ENCODE measurements at places on chromosomes 2 and 18. TPM values are rescaled to one million over a fixed set of nuclear protein-coding genes. Genes with fewer than 3 reads are reported as not detected.
A peak's percentile ranks its signal among the peaks of the same experiment; 100 is the strongest.

Gene SERPINB4
- total RNA-seq: not detected

Gene CTIF
- 105 TPM for total RNA-seq

Gene CYP1B1
- total RNA-seq: 7.5 TPM

Gene ANKRD30BL
- total RNA-seq: not detected

Gene GKN2
- 221 TPM for total RNA-seq

Gene ALPI
- 1.4 TPM for total RNA-seq

Gene LYPD1
- total RNA-seq: not detected

Gene COL4A4
- total RNA-seq: not detected

Gene TTN
- total RNA-seq: 1.8 TPM

Gene VAMP8
- total RNA-seq: not detected

Gene SPAG16
- 117 TPM for total RNA-seq

Gene GBX2
- 0.55 TPM for total RNA-seq

Gene CNDP1
- not detected for total RNA-seq

Gene CFAP53
- not detected for total RNA-seq

Gene KATNAL2
- 0.43 TPM for total RNA-seq

Gene HOXD9
- not detected for total RNA-seq

DNA sequence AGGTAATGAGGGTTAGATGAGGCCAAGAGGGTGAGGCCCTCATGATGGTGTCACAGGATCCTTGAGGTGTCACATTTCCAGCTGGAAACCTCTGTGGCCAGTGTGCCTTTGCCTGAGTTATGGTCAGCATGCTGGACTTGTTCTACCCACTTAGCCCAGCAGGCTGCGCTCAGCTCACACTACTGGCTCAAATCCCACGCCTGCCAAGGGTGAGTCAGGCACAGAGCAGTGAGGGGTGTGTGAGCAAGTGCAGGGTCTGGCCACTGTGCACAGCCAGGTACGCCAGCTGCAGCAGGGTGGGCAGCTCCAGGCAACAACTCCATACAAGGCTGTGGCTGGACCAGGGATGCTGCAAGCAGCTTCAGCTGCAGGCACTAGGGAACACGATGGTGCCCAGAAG is 616.6 kb upstream of the FSHR start:
- peak; percentile 62 for DNase-seq

DNA sequence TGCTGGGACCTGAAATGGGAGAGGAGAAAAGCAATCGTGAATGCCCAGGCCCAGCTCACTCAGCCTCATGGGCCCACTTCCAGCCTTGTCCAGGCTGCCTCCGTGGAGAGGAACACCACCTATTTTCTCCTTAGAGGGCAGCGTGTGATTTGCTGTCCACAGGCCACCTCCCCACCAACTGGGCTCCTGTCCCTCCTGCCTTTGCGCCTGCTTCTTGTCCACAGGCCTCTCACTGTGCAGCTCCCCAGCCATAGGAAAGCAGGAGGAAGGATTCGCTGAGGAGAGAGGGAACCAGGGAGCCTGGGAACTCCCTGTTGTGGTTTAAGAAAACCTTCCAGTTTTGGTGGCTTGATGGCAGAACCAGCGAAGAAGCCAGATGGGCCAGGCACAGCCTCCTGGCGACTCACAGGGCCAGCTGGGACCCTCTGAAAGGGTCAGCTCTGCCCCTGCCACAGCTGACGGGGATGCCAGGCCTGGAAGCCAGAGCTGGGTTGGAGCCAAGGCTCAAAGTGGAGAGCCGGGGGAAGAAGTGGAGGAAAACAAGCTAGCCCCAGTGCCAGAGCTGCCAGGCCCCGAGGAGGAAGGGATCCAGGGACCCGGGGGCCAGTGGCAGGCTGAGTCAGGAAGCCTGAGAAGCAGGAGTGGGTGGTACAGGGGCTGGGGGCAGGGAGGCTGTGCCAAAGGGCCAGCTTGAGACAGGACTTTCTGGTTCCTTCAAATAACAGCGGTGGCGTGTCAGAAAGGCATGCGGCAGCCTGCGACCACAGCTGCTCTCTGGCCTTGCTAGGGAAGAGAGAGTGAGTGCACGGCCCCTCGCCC is 9.9 kb downstream of the TMBIM1 start:
- peak; percentile 88 for DNase-seq

DNA sequence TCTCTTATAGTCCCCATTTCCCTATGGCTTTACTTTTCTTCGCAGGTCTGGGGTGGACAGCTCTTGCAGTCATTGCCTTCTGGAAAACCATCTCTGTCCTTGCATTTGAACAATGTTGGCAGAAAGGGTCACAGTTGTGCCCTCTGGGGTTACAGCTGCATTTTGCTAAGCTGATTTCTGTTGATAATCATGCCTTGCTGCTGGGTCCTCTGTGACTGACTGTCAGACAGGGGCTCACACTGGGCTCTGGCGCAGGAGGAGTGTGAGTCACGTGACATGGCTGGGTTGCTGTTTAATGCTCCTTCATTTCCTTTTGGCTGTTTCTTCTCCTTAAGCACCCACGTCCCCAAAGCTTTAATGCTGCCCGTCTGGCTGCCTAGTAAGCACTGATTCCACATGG is 196.6 kb upstream of the LHCGR start:
- no peak for DNase-seq

GRCh38 chr2:128573116-128573515 is 254.4 kb upstream of the HS6ST1 start:
- DNase-seq: no peak

GRCh38 chr2:156657809-156658208 is 221.6 kb downstream of the GPD2 start:
- no peak for DNase-seq

DNA sequence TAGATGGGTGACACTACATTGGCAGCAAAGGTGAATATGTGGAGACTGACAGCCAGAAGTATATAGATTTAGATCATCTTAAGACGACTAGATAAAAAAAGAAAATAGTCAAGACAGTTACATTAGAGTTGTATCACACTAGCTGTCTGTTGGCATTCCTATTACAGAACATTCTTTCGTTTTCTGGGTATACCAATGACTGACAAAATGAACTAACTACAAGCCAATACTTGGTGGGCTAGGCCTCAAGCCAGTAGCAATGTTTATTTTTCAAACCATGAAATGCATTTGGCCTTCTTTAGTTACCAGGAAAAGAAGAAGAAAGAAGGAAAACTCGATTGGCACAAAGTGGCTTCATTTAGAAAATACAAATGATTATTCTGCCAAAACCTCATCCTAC is 944.9 kb upstream of the ZEB2 start:
- no peak for DNase-seq

- DNase-seq: peak; percentile 29
Observed at GRCh38 chr2:73418343-73418742, 32.7 kb downstream of the ALMS1 start.

DNA sequence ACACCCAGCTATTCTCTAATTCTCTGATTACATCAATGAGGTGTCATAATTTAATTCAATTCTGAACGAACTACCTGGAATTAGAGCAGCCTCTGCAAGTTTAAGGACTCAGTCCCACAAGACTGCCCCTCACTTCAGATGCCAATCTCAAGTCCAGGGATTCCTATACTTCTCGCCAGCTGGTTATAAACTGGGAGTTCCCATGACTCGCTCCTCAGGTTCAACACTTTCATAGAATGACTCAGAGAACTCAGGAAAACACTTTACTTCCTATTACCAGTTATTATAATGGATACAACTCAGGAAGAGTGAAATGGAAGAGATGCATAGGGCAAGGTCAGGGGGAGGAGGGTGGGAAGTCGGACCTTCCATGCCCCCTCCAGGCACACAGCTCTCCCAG is 112.3 kb upstream of the ATP5MC3 start:
- DNase-seq: no peak

DNA sequence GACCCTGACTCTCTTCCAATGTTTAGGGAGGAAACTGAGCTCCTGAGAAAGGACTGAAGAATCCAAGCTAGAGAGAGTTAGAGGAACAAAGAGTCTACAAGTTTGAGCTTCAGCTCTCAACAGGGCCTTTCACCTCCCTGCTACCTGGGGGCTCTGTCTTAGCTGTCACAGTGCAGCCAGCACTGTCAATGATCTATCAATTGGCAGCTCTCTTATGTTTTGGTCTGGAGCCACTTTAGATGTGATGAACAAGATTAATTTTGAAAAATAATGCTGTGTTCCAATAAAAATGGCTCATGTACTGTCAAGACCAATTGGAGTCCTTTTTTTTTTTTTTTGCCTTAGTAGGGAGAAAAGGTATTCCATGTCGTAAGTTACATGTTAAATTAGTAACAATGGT is 215.8 kb upstream of the TRIB2 start:
- DNase-seq: no peak

- peak; percentile 61 for DNase-seq
Observed at GRCh38 chr2:235025800-235026536, 74.2 kb downstream of the SH3BP4 start.

DNA sequence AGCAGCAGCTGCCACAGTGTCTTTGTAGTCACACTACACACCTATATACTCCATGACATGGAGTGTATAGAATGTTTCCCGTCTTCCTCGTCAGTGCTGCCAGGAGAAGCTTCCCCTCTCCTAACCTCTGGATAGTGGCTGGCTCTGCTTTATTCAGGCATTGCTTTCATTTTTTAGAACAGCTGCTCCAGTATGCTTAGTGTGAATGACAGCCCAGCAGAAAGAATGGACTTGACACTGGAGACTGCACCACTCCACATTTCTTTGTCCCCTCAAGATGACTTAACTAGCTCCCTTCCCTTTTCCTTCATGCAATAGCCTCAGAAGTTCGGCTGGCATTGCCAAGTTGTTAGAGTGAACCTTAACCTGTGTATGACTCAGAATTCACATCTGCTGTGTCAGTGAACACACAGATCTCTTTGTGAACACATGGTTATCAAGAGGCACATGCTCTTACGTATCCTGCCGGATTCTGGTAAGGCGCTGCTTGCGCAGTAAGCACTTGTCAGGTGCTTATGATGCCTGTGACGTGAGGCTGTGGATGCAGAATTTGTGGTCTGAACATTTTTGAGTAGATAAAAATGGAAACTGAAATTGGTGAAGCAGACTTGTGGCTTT is 73.9 kb downstream of the NEDD4L start:
- DNase-seq: peak; percentile 91

DNA sequence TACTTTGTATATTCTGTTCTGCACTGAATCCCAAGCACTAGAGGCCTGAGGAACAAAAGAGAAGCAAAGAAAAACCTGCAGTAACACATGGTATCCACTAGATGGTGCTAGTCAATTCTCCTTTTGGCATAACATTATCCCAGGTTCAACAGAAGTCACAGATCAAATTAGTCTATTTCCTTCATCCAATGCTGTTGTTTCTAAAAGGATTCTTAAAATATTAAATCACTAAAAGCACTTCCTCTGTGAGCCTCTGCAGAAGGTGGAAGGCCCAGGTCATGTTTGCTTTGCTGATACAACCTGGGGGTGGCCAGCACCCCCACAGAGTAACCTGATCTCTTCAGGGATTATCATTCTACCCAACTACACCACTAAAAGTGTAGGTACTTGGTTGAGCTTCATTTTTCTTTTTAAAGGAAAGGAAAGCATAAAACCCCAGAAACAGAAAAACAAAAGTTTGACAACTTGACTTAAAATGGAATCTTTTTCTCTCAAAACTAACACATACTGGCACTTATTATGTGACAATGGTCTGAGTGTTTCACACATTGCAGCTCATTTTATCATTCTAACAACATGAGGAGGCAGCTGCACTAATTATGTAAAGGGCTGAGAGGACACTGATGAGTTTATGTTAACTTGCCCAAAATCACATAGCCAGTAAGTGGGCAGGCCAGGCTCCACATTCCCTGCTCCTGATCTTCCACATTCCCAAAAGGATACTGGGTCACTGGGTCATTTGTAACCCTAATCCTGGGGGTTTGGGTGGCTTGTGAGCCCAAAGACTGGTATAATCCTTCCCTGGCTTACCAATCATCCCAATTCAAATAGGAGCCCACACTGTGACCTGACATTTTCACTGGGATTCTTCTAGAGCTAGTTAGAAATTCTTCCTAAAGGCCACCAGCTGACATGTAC is 66.8 kb upstream of the DNER start:
- DNase-seq: peak; percentile 69

- no peak for DNase-seq
Observed at GRCh38 chr2:29841386-29842004, 79.9 kb downstream of the ALK start.

- DNase-seq: no peak
Observed at GRCh38 chr2:125169022-125169763, 1144.1 kb downstream of the CNTNAP5 start.

GRCh38 chr2:113692698-113693428 is 63.6 kb downstream of the SLC35F5 start:
- DNase-seq: no peak

- DNase-seq: peak; percentile 23
Observed at GRCh38 chr18:68604256-68604655, 110.7 kb downstream of the TMX3 start.

- no peak for DNase-seq
Observed at GRCh38 chr2:212935752-212936151, 215.7 kb downstream of the IKZF2 start.

DNA sequence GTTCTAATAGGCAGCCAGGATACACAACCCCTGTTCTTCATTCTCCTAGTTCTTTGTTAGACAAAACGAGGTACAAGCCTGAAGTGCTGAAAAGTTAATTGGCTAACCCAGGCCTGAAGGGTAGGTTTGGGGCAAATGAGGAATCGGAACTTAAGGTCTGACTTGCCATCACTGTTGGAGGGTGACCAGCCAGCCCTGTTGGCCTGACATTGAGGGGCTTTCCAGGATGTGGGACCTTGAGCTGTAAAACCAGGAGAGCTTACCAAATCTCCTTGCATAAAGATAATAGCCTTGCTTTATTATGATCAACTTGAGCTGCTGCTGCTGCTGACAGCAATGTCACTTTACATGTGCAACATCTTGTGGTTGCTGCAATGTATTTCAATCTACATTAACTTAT is 256.0 kb downstream of the VAPA start:
- DNase-seq: no peak

- no peak for DNase-seq
Observed at GRCh38 chr2:216914491-216914890, 54.6 kb upstream of the TNP1 start.

DNA sequence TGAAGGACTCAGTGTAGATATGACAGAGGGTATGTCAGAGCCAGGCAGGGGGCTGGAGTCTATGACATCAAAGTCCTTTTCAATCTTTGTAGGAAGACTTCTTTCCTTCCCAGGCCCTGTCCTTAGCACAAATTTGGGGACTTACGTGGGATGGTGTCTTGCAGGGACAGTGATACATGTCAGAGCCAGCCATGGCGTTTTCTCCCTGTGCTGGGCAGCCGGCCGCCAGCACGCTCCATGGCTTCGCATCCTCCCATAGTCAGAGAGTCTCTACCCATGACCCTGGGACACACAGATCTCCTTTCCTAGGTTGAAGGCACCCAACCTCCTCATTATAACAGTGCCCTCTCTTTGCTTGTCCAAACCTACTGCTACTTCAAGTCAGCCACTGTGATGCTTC is 156.9 kb upstream of the MYCN start:
- DNase-seq: no peak

DNA sequence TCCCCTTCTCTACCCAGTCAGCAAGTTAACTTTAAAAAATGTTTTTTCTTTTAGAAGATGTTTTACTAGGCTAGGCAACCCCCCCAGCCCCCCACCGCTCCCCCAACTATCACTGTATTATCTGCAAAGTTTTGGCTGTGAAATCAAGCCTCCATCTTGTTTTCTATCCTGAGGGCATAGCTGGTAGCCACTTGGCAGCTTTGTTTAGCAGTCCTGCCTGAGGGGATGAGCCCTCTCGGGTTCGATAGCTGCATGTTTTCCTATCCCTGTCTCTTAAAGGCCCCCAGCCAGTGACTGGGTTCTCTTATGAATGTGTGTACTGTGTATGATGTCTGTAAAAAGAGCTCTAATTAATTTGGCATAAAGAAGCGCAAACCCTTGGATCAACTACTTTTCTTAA is 43.4 kb downstream of the MRO start:
- no peak for DNase-seq

GRCh38 chr18:29104671-29105070 is 927.7 kb upstream of the CDH2 start:
- DNase-seq: no peak

- DNase-seq: no peak
Observed at GRCh38 chr2:239129147-239129920, 271.5 kb downstream of the HDAC4 start.

Measured in stomach (tissue), 19 donors.